ENCODE measurements at places on chromosomes 5 and 9.

- no peak for DNase-seq
Observed at GRCh38 chr5:11130131-11130530, 369.1 kb upstream of the DAP start.

- DNase-seq: no peak
Observed at GRCh38 chr5:11334404-11334803, 569.8 kb downstream of the CTNND2 start.

GRCh38 chr5:107437986-107438510 is 232.7 kb downstream of the EFNA5 start:
- DNase-seq: no peak

DNA sequence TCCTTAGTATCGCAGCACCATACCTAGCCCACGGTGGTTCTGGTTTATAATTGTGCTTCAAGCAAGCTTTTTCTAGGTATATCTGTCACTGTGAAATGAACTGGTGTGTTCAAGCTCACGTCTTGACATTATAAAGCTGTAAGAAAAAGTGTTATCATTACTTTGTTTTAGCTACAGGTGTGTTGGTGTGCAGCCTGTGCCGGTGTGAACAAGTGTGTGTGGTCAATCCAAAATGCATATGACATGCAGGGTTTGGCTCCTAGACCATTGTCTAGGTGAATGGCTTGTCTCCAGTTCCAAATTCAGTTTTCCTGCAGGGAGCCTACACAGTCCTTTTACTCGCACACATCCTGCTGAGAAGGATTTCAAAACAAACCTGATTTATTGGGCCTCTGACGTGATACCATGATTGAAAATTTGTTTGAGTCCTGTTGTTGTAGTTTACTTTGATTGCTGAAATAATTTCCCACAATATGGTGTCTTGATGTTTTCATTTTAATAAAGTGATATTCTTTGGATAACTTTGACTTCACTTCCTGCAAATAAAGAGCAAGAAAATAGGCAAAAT is 3.7 kb downstream of the LSM11 start:
- DNase-seq: no peak

DNA sequence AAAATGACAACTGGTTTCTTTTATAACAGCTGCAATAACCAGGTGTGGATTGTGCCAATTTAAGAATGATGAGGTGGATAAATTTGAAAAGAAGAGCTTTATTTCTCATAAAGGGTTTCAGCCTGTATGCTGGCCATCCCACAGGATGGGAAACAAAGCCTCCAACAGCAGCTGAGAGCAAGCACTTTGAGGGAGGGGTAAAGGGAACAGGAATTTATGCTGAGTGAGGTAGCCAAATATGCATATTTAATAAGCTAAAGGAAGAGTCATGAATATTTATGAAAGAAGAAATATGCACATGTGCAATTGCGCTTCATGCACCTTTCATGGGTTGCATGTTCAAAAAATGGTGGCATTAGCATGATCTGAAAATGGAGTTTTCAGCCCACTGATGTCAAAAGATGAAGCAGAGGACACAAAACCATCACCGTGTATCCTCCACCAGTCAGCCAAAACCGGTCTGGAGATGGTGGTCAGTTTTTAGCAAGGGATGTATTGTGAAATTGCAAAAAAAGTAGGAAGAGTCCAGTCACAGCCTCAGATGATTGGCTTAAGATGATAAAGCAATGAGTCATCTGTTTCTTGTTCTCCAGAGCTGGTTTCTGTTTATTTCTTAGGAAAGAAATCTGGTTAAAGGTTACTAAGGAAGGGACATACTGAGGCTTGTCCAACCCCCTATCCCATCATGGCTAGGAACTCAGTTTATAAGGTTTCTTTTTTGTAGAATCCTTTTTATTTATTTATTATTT is 47.9 kb downstream of the DEPDC1B start:
- no peak for DNase-seq

GRCh38 chr5:36689225-36689624 is 82.8 kb downstream of the SLC1A3 start:
- DNase-seq: no peak

- no peak for DNase-seq
Observed at GRCh38 chr5:32099486-32100035, 74.6 kb downstream of the GOLPH3 start.

DNA sequence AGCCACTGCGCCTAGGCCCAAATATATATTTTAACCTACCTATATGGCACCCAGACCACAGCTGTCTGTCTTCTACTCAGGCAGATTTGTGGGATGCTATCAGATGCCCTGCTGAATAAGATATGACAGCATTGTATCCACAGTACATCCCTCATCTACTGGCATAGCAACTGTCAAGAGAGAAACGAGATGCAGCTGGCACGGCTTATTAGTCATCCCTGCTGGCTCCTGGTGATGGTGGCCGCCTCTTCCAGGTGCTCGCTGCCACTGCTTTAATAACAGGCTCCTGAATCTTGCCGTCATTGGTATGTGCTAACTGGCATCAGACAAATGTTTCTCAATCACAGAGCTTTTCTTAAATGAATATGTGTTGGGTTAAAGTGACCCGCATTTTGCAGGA is 34.0 kb downstream of the B4GALT1 start:
- no peak for DNase-seq

DNA sequence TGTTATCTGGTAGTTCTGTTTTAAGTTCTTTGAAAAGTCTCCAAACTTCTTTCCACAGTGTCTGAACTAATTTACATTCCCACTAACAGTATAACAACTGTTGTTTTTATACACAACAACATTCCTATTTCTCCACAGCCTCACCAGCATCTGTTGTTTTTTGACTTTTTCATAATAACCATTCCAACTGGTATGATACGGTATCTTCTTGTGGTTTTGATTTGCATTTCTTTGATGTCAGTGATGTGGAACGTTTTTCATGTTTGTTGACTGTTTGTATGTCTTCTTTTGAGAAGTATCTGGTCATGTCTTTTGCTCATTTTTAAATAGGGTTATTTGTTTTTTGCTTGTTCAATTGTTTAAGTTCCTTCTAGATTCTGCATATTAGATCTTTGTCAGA is 12.6 kb upstream of the GRAMD2B start:
- DNase-seq: no peak

GRCh38 chr5:117461403-117461802 is 886.8 kb upstream of the SEMA6A start:
- no peak for DNase-seq

GRCh38 chr5:93755716-93756115 is 14.3 kb upstream of the POU5F2 start:
- DNase-seq: no peak

DNA sequence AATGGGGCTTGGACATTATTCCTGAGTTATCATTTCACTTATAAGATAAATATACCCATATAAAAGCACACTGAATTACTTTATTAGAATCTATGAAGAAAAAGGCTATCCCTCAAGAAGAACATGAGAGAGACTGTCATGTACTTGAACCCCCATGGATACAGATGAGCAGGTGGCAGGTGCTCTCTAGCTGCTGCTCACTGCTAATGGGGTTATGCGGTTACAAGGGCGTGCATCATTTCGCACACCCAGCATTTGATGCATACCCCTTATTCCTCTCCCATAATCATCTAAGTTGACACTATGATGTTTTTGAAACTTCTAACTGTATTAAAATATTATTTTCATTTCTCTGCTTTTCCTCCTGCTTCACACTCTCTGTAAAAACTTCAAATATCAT is 16.4 kb downstream of the ITK start:
- DNase-seq: no peak

GRCh38 chr5:78985725-78986223 is 664 bp upstream of the ARSB start:
- DNase-seq: peak; percentile 74

GRCh38 chr9:14909181-14909580 is 1.0 kb downstream of the FREM1 start:
- DNase-seq: no peak

GRCh38 chr5:128778474-128778873 is 186.8 kb upstream of the SLC27A6 start:
- DNase-seq: no peak

GRCh38 chr5:102875721-102876123 is 120.6 kb downstream of the PAM start:
- DNase-seq: no peak

- no peak for DNase-seq
Observed at GRCh38 chr9:94850540-94851434, 124.3 kb downstream of the AOPEP start.

DNA sequence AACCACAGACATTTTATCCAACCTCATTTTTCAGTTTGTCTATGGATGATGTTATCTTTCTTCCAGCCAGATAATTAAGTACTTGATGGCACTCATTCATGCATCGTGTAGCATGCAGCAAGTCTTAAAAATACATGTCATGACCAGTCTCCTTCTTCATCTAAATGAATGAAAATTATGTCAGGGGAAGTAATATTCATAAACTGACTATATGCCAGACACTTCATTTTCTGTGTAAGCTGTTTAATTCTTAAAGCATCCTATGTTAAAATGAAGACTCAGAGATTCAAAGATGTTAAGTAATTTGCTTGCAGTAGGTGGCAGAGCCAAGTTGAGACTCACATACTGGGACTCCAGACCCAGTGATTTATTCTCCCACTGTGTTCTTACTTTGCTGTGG is 181.7 kb upstream of the CD180 start:
- no peak for DNase-seq

- no peak for DNase-seq
Observed at GRCh38 chr9:84738353-84738752, 68.8 kb downstream of the NTRK2 start.

DNA sequence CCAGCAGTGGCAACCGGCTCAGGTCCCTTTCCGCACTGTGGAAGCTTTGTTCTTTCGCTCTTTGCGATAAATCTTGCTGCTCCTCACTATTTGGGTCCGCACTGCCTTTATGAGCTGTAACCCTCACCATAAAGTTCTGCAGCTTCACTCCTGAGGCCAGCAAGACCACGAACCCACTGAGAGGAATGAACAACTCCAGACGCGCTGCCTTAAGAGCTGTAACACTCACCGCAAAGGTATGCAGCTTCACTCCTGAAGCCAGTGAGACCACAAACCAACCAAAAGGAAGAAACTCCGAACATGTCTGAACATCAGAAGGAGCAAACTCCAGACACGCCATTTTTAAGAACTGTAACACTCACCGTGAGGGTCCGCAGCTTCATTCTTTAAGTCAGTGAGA is 103.5 kb downstream of the GLIS3 start:
- DNase-seq: no peak

DNA sequence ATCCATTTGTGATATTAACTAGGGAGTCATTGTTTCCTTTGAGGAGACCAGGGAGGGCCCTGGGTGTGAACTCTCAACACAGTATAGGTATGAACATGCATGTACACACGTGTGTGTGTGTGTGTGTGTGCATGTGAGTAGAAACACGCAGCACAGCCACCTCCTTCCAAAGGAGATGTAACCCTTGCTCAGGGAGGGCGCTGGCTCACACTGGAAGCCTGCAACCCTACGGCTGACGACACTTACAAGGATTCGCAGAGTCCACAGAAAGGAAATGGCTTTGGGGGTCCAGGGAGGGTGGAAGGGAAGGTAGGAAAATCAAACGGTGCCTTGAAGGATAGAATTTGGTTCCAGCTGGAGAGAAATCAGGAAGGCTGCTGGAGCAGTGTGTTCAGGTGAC is 21.9 kb downstream of the TRIP13 start:
- DNase-seq: no peak

DNA sequence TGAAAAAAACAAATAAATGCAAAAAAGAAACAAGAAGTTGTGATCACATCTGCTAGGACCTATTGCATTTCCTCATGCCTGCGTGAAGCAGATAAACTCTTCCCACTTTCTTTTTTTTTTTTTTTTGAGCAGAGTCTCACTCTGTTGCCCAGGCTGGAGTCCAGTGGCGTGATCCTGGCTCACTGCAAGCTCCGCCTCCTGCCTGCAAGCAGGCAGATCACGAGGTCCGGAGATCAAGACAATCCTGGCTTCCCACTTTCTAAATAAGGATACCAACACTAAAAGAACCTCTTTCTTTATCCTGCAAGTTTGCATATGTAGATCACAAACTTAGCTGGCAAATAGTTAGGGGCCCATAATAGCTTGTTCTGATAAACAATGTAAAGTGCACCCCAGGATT is 128.6 kb downstream of the ASTN2 start:
- no peak for DNase-seq

- no peak for DNase-seq
Observed at GRCh38 chr5:119255571-119256356, 100.1 kb upstream of the TNFAIP8 start.

GRCh38 chr9:72560086-72560485 is 38.7 kb downstream of the TMC1 start:
- no peak for DNase-seq

GRCh38 chr9:38696999-38697398 is 22.9 kb downstream of the FAM240B start:
- DNase-seq: no peak

DNA sequence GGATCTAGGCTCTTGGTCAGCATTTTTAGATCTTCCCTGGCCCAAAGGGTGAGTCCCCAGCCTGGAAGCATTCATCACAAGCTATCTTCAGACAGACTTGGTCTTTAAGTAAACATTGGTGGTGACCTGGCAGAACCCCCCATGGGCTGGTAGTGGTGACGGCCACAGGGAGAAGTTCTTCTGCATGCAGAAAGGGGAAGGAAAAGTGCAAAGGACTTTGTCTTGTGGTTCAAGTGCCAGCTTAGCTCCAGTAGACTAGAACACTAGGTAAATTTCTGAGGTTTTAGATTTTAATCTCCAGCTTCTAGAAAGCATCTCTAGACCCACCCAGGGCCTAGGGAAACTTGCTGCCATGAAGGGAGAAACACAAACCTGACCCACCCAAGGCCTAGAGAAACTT is 584.0 kb downstream of the CHSY3 start:
- no peak for DNase-seq

DNA sequence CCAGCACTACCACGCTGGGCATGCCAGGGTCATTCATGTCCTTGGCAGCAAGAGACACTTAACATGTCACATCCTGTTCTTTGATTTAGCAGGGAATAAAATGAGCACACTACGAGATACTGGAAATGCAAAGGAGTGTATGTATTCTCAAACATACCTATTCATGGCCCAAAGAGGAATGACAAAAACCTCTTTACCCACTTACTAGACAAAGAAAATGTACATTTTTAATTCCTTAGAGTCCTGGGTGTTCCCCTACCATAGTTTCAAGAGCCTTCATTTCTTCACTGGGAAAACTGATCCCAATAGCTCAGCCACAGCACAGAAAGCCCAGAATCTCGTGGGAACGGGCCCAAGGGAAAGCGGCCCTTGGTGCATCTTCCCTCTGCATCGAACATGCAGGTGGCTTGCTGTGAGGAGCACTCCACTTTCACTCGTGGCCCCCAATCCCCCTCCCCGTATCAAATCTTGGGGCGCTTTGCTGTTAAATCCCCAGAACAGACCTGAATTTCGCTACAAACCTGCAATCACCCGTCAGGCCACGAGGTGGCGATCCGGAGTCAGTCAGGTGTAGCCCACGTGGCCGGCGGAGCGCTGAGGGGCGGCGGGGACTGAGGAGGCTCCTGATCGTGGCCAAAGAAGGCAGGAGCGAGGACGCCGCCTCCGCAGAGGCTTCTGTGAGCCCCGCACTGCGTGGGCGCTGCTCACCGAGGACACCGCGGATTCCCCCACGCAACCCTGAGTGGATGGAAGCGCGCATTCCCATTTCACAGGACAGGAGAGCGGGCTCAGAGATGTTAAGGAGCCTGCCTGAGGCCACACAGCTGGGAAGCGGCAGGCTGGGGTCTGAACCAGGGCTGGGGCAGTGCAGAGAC is 91.4 kb downstream of the LMX1B start:
- peak; percentile 91 for DNase-seq

GRCh38 chr5:177189965-177190364 is 56.4 kb downstream of the NSD1 start:
- no peak for DNase-seq
